Activated CD4-positive, alpha-beta T cell treated with anti-CD3 and anti-CD28 coated beads, Interleukin-2, amount 10 ng/mL, durations not matched to agents 24 days and 14 days (primary cell): ENCODE measurements at places on chromosomes 1 and 21. TPM values are rescaled to one million over a fixed set of nuclear protein-coding genes. Genes with fewer than 3 reads are reported as not detected.

OR2G6 gene
- total RNA-seq, result not detected in 2 replicates

NBPF6 gene
- total RNA-seq, result 0.26 and 0.40 TPM in 2 replicates

GBP6 gene
- 0.40 and 0.50 TPM in 2 replicates for total RNA-seq

HSPB7 gene
- not detected in 2 replicates for total RNA-seq

CR2 gene
- total RNA-seq, result 0.24 TPM in 1 of 2 replicates, not detected in the other

ADPRS gene
- 35.3 and 38.8 TPM in 2 replicates for total RNA-seq

OR6N2 gene
- not detected in 2 replicates for total RNA-seq

GABRD gene
- not detected in 2 replicates for total RNA-seq

ALPL gene
- total RNA-seq, result not detected in 2 replicates

HSD3B1 gene
- not detected in 2 replicates for total RNA-seq

PRDX6 gene
- 127 and 131 TPM in 2 replicates for total RNA-seq

TACSTD2 gene
- 0.07 TPM in 1 of 2 replicates, not detected in the other for total RNA-seq

C1orf116 gene
- total RNA-seq, result not detected in 2 replicates

NMNAT2 gene
- total RNA-seq, result not detected in 2 replicates

PLPP3 gene
- total RNA-seq, result not detected in 2 replicates

HIPK1 gene
- 81.3 and 85.9 TPM in 2 replicates for total RNA-seq

ENSA gene
- total RNA-seq, result 244 and 248 TPM in 2 replicates

OR2L8 gene
- not detected in 2 replicates for total RNA-seq

HS2ST1 gene
- total RNA-seq, result 15.8 and 16.0 TPM in 2 replicates

SASS6 gene
- total RNA-seq, result 16.0 and 17.2 TPM in 2 replicates

IRF6 gene
- total RNA-seq, result 0.07 TPM in 1 of 2 replicates, not detected in the other

ELAPOR1 gene
- 30.3 and 32.0 TPM in 2 replicates for total RNA-seq

S100B gene
- total RNA-seq, result not detected in 2 replicates

SERBP1 gene
- total RNA-seq, result 619 and 630 TPM in 2 replicates

CHI3L2 gene
- total RNA-seq, result 2.3 and 3.9 TPM in 2 replicates

LDLRAP1 gene
- 6.1 TPM in 2 replicates for total RNA-seq

HES3 gene
- total RNA-seq, result not detected in 2 replicates

SLAMF7 gene
- 18.4 and 20.7 TPM in 2 replicates for total RNA-seq

ALG14 gene
- 1.7 and 2.1 TPM in 2 replicates for total RNA-seq

VCAM1 gene
- total RNA-seq, result not detected in 2 replicates

FYB2 gene
- not detected in 2 replicates for total RNA-seq

DMRTA2 gene
- total RNA-seq, result not detected in 2 replicates

CADM3 gene
- not detected in 2 replicates for total RNA-seq

PLEKHO1 gene
- 25.2 and 26.4 TPM in 2 replicates for total RNA-seq

CA6 gene
- 1.0 and 1.3 TPM in 2 replicates for total RNA-seq

AIRE gene
- 0.05 TPM in 1 of 2 replicates, not detected in the other for total RNA-seq

ANKRD65 gene
- not detected in 2 replicates for total RNA-seq

CLCA1 gene
- not detected in 2 replicates for total RNA-seq

ADGRL4 gene
- total RNA-seq, result not detected in 2 replicates

CFHR4 gene
- total RNA-seq, result not detected in 2 replicates

UBXN10 gene
- 1.2 and 1.3 TPM in 2 replicates for total RNA-seq

AGO4 gene
- 7.2 and 10.0 TPM in 2 replicates for total RNA-seq

KIF17 gene
- total RNA-seq, result not detected in 2 replicates

DYNLT5 gene
- not detected in 2 replicates for total RNA-seq

C1orf115 gene
- total RNA-seq, result 0.05 TPM in 1 of 2 replicates, not detected in the other

CALML6 gene
- total RNA-seq, result 0.59 TPM in 1 of 2 replicates, not detected in the other

KRTAP19-6 gene
- not detected in 2 replicates for total RNA-seq

OLIG2 gene
- total RNA-seq, result not detected in 2 replicates

MMEL1 gene
- 0.54 and 0.83 TPM in 2 replicates for total RNA-seq

NBPF19 gene
- 18.1 and 18.8 TPM in 2 replicates for total RNA-seq

HUNK gene
- total RNA-seq, result 0.33 and 0.37 TPM in 2 replicates

FMOD gene
- total RNA-seq, result 1.4 and 1.9 TPM in 2 replicates

ATP6V1G3 gene
- total RNA-seq, result not detected in 2 replicates

SMCP gene
- total RNA-seq, result not detected in 2 replicates

ELOA gene
- 51.9 and 54.3 TPM in 2 replicates for total RNA-seq

DNM3 gene
- total RNA-seq, result 0.42 and 0.45 TPM in 2 replicates

PLA2G2F gene
- not detected in 2 replicates for total RNA-seq

GPR3 gene
- 3.3 TPM in 2 replicates for total RNA-seq

RHBDL2 gene
- total RNA-seq, result not detected in 2 replicates
